ENCODE measurements at places on chromosomes 5 and 9.
A peak's percentile ranks its signal among the peaks of the same experiment; 100 is the strongest.

GRCh38 chr5:172642486-172642885 lies 1.4 kb downstream of the NEURL1B start:
- no peak for DNase-seq

DNA sequence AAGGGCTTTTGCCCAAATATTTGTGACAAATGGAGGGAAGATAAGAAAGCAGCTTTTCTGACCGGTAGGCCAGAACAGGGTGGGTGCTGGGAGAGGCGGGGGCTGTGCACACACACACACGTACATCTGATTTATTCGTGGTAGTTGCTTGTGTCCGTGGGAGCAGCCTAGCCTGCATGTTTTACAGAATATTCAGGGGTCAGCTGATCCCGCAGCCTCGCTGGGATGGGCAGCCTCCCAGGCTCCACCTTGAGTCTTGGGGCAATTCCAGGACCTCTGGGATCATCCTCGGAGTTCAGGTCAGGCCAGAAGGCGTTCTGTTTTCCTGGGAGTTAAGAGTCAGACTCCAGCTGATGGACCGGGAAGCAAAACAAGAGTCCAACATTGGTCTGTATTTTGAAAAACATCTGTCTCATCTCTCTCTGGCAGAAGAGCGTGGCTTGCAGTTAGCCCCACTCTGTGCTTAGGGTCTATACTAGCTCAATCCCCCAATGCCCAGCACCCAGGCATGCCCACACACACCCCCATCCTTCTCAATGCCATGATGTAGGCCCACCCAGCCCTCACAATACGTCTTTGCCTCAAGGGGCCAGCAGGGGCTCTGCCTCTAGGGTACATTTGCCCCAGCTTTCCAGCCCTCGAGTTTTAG lies 210.6 kb downstream of the GOLPH3 start:
- DNase-seq: no peak

- peak; percentile 58 for DNase-seq
Observed at GRCh38 chr5:132265336-132266030, 8.0 kb downstream of the PDLIM4 start.

DNA sequence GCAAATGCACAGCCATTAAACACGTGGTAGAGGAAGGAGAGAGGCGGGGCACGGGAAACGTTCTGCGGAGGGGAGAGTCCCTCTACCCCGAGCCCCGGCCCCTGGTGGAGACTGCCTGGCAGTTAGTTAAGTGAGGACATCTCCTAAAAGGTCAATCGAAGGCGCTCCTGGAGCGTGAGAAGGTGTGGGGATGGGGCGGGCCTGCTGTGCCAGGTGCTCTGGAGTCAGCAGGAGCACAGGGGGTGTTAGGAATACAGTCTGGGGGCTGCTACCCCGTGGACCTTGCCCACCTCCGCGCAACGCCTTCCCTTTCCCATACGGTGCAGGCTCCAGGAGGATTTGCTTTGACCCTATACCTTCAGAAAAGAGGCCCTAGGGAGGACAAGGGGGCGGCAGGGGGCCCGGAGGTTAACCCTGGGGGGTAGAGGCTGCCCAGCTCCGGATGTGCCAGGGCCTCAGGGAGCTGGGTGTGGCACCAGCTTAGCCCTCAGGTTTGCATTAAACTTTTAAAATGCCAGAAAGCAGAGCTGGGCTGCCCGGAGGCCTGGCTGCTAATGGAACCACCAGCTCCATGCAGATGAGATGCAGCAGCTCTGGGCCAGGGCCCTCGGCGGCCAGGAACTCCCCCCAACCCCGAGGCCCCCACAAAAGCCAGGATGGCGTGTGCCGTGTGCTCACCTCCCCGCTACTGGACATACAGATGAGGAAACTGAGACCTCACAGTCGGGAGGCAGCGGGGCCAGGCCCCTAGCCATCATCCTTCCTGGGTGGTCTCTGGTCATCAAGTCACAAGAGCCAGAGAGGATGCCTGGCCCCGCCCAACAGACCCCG lies 39.2 kb downstream of the NACC2 start:
- DNase-seq: no peak

- no peak for DNase-seq
Observed at GRCh38 chr5:142978252-142978651, 208.1 kb downstream of the ARHGAP26 start.

DNA sequence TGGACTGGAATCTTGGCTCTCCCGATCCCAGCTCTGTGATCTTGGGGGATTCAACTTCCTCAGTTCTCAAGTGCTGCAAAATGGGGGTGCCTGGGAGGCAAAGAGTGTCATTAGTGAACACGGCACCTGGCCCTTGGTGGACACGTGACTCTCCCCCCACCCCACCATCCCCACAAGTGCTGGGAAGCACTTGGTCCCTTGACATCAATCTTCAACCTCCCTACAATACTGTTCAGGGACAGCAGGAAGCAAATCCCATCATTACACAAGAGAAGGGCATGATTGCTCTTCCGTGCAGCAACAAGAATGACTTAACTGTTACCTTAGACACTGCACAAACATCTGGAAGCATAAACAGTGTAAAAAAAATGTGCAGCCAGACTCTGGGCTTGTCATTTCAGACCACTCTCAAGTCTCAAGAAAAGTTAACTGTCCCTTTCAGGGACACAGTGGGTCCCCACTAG lies 61.4 kb downstream of the PSMB7 start:
- no peak for DNase-seq

All from suppressor macrophage treated with lipopolysaccharide for 4 hours (primary cell).